ENCODE measurements at places on chromosomes 5 and 9.

DNA sequence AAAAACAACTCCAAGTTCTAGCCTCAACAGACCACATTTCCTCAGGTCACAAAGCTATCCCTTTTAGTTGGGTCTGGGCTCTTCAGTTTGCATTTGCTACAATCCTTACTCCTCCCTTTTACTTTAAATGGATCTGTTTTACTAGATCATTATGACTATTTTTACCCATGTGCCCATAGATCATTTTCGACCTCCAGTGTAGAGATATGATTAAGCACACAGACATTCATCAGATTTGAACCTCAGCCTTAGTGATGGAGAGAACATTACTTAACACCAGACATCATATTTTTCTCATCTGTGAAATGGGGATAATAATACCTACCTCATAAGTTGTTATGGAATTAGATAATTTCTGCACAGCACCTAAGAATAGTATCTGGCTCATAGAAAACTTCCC lies 141.9 kb downstream of the NPR3 start:
- DNase-seq, result no peak

GRCh38 chr5:115842089-115842935 lies 577 bp downstream of the AP3S1 start:
- DNase-seq, result no peak

DNA sequence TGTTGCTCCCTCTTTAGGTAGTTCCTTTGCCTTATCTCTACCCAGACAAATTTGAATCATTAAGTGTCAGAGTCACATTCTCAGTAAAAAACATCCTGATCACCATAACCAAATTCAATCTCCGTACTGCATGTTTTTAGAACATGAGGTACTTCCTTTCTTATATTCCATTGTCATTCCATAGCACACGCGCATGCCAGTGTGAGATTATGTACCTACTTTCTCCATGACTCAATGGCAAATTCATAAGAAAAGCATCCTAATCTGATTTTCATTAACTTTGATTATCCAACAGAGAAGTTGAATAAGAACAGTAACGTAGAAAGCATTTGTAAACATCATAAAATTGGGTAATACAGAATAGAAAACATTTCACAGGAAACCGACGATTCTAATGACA lies 1118.6 kb upstream of the CDH9 start:
- DNase-seq, result no peak

DNA sequence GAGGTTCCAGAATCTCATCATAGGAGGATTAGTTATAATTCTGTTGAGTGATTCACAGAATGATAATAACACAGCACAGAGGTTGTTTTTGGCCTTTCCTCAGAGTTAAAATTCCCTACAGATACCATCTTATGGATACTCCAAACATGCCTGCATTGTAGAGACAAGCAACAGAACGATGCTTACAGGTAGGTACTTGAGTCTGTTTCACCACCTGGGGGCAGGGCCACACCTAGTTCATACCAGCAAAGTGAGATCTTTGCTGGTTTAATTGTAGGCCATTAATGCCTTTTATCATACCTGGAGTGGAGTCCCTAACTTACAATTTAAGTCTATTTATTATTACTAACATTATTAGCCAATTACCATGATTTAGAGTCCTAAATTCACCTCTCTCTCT lies 416.5 kb upstream of the TLE4 start:
- no peak for DNase-seq

GRCh38 chr5:40568548-40568947 lies 111.2 kb upstream of the PTGER4 start:
- DNase-seq, result no peak

DNA sequence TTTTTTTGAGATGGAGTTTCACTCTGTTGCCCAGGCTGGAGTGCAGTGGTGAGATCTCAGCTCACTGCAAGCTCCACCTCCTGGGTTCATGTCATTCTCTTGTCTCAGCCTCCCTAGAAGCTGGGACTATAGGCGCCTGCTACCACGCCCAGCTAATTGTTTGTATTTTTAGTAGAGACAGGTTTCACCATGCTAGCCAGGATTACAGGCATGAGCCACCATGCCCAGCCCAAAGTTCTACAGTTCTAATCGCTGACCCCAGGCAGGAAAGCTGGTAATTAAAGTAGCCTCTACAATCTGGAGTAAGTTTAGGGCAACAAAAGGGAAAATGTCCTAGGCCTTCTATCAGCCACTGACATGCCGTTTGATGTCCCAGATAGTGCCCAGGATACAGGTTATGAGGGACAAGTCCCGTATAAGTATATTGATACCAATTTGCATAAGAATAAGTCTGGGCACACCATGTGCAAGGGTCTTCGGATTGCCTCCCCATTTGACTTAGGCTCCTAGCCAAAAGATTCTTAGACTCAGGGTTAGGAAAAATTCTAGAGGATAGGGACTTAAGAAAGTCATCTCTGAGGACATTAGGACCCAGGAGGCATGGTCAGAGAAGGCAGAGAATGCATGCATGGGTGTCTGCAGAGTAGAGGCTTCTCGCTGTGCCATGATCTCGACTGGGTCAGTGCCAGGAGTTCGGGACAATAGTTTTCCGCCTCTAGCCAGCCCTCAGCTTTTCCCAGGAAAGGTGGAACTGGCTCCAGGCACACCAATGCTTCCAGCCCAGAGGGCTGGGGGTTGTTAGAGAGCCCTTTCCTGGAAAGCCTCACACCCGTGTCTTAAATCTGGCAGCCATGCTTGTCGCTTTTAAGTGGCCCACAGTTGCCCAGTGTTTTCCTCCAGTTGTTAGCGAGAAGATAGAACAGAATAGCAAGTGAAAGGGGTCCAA lies 1111.1 kb downstream of the TAF11L14 start:
- no peak for DNase-seq

DNA sequence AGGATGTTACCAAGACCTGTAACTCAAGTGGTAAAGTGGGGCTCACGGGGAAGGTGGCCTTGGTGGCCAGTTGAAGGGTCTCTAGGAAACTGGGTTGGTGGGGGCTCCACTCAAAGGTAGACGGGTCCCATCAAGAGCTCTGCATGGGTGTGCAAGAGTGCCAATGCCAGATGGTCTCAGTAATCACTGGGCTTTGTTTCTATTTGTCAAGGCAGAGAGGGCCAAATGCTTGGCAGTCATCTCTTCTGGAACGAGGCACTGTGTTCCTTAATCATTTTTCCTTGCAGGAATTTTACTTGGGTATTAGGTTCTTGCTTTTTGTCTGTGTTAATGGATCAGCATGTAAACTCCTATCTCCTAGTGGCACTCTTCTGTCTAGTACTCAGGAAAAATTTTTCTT lies 220.8 kb downstream of the DIRAS2 start:
- DNase-seq, result no peak

GRCh38 chr9:100303747-100304146 lies 49.0 kb downstream of the TEX10 start:
- no peak for DNase-seq

DNA sequence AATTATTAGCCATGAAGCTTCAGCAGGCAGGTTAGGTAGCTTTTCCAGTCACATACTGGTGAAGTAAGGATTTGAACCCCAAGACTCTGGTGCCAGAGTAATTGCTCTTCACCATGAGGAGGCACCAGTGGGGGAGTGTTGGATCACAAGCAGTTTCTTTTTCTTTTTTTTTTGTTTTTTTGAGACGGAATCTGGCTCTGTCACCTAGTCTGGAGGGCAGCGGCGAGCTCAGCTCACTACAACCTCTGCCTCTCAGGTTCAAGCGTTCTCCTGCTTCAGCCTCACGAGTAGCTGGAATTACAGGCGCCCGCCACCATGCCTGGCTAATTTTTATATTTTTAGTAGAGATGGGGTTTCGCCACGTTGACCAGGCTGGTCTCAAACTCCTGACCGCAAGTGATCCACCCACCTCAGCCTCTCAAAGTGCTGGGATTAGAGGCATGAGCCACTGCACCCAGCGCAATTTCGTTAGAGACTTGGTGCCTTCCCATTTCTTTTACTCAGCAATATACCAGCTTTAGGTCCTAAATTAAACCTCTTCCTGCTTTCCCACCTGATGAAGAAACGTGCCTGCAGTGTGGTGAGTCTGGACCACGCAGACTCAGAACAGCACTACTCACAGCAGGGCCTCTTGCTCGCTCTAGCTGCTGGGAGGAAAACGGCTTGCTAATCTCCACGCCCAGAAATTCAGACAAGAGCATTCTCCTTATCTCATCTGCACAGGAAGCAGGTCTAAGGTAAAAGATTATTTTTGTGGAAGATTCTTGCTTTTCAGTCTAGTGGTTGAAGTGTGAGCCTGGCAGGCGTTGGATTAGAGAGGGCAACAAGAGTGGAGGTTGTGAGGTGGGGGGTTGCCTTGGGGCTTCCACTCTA lies at the start of gene S100Z:
TSS of gene S100Z (plus strand) at position 596 of the 873 bp plus-strand sequence. CDS start 25,346 bp downstream, outside the sequence.
- peak; percentile 14 for DNase-seq

- no peak for DNase-seq
These were observed 126.4 kb downstream of the LPAR1 start for GRCh38 chr9:110911659-110912418.

- no peak for DNase-seq
These were observed 9.1 kb upstream of the AK3 start for GRCh38 chr9:4750023-4750673.

DNA sequence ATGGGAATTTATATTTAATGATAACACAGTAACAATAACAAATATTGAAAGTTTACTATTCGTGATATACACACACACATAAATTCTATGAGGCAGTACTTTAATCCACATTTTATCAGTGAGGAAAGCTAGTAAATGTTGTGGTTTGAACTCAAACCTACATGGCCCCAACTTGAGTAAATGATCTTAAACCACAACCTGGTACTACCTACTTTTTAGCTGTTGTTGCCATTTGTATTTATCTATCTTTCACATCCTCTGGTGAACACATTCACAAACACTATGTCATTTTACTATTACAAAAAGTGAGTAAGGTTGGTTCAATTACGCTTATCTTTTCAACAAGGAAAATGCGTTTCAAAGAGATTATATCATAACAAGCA lies 186.1 kb downstream of the SMC2 start:
- DNase-seq, result no peak

- no peak for DNase-seq
These were observed 184.5 kb upstream of the GNA14 start for GRCh38 chr9:77832639-77833038.

GRCh38 chr5:113218906-113219517 lies 215.8 kb downstream of the TSSK1B start:
- DNase-seq, result no peak

DNA sequence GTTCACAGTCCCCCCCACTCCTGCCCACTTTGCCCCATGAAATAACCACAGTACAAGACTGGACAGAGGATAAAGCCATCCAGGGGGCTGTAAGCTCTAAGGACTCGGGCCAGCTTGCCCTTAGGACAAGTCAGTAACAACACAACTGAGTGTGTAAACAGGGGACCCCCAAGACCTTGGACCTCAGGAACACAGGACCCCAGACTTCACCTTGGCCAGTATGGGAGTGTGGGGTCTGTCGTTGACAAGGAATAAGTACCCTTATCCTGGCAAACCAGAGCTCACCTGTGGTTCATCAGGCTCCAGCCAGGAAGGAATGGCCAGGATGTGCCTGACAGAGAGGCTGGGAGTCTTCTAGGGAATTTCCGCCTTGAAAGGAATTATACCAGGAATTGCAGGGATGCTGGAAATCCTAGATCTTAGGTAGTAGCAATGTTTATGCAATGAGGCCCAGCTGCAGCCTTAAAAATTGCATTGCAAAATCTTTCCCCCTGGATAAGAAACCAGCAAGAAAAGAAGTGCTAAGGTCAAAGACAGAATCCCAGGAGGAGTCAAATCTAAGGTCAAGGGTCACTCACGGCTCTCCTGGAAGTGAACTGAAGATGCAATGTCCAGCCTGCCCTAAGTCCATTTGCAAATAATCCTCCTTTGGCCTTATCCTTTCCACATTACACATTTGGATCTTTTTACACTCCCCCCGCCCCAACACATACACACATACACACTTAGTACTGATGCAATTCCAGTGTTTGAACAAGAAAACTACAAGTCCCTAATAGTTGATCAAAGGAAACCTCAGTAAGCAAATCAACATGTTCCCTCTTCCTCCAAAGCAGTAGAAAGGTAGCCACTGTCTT lies 27.3 kb upstream of the TDRD7 start:
- no peak for DNase-seq

GRCh38 chr5:51389288-51389576 lies 6.0 kb downstream of the ISL1 start:
- DNase-seq, result no peak

- no peak for DNase-seq
These were observed 11.8 kb downstream of the FXN start for GRCh38 chr9:69047371-69047770.

DNA sequence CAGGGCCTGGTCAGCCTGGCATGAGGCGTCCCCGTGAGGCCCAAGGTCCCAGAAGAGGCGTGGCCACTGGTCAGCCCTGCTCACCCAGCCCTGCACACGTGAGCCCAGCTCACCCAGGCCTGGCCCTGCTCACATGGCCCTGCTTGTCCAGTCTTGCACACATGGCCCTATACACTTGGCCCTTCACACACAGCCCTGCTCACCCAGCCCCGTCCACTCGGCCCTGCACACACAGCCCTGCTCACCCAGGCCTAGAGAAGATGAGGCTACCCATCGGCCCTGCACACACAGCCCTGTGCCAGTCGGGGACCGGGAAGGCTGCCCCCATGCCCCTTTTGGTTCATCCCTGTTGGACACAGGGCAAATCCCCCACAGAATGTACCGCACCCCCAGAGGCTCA lies 28.4 kb downstream of the ZDHHC11B start:
- no peak for DNase-seq

DNA sequence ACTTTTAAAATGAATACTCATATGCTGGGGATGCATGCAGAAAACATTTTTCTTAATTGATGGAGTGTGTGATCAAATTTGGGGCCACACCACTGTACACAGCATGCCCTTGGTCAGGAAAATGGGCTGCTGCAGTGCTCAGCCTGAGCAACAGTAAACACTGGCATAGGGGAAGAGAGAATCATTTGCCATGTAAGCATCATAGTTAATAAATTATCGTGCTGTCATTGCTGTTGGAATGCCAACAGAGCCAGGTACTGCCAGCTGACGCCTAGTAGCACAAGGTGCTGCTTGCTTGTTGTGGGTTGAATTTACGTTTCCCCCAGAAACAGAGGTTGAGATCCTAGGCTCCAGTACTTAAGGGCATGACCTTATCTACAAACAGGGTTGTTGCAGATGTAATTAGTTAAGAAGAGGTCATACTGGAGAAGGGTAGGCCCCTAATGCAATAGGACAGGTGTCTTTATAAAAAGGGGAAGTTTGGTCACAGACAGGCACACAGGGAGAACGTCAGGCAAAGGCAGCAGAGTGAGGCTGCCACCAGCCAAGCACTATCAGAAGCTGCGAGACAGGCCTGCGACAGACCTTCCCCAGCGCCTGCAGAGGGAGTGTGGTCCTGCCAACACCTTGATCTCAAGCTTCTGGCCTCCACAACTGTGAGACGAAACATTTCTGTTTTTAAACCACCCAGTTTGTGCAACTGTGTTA lies 25.3 kb downstream of the DAP start:
- no peak for DNase-seq

- no peak for DNase-seq
These were observed 1.1 kb upstream of the ICE1 start for GRCh38 chr5:5421149-5421960.

All from stimulated activated CD4-positive, alpha-beta T cell treated with anti-CD3 and anti-CD28 coated beads, Interleukin-1b, Interleukin-23, amount 100 ng/mL, for 24 hours (primary cell).